ENCODE measurements at places on chromosomes 16 and 17.

- no peak for DNase-seq
Observed at GRCh38 chr16:16050106-16050505, 100.7 kb downstream of the ABCC1 start.

GRCh38 chr17:43707184-43707583 is 45.5 kb upstream of the MEOX1 start:
- DNase-seq, result no peak

DNA sequence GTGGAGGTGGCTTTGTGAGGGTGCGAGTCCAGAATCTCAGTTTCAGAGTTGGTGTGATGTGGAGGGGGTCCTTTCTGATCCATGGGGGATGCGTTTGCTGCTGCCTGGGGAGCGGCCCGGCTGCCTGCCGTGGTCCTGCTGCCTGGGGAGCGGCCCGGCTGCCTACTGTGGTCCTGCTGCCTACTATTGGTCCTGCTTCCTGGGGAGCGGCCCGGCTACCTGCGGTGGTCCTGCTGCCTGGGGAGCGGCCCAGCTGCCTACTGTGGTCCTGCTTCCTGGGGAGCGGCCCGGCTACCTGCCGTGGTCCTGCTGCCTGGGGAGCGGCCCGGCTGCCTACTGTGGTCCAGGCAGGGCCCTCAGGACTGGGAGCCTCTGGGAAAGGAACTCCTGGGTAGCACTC is 61.5 kb upstream of the ZNF750 start:
- DNase-seq, result no peak

DNA sequence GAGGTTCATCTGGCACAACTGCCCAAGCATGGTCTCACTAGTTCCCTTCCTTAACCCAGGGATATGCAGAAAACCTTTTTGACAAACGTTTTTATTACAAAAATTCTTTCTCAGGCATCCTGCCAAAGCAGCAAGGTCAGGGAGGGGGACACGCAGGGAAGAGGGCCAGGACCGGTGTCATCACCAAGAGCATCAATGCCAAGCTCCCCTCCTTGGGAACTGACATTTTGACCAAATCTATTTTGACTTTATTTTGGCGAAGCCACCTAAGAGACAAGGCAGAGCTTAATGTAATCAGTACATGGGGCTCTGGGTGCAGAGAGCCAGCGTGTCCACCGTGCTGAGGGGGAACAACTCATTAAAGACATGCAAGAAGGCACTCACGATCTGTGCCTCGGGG is 265.2 kb downstream of the CBLN1 start:
- no peak for DNase-seq

DNA sequence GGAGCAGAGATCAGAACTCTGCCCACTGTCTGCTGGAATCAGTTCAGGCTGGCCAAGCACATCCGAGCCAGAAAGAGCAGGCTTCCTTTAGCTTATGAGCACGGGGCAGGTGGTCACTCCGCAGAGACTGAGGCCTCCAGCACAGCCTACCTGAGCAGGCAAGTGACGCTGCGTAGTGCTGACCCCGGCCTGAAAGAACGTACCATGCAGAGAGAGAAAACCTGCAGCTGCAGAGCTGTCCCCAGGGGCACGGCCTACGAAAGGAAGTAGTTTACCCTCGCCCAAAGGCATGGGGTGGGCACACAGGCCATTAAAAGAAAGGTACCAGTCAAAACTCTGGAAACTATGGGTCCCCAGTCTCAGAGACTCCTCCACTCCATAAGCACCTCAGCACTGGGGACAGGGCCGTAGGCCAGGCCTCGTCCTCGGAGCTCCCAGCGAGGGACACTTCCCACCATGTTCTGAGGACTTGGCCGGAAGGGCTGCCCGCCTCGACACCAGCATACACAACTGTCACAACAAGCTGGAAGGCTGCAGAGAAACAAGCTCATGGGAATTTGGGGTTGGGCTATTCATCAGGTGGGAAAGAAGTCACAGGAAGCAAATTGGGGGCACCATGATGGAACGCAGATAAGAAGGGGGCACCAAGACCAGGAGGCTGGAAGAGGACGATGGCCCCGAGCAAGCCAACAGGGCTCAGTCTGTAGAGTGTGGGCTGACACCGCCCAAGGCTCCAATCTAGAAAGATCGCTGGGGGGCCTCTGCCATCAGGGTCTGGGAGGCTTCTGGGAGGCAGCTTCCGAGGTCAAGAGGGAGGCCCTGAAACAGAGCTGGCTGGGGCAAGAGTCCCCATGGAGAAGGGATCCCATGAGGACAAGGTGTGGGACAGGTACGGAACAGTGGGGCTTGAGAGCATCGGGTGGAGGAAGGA is 21.2 kb downstream of the MEAK7 start:
- DNase-seq, result no peak

DNA sequence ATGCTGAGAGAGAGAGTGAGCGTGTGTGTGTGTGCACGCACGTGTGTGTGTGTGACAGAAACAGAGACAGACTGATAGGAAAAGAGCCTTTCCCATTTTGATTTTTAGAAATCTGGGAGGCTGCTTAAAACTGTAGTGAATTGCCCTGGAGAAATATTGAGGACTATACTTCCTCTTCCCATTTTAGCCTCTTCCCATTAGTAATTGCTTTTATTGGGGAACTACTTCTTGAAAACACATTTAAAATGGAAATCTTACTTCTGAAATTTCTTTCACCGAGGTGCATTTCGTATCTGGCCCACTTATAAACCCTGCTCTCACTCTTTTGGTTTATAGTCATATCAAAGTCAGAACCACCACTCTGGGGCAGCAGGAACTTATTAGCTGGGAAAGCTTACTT is 47.1 kb downstream of the NUP93 start:
- no peak for DNase-seq

- no peak for DNase-seq
Observed at GRCh38 chr17:16909472-16910246, 62.3 kb downstream of the TNFRSF13B start.

DNA sequence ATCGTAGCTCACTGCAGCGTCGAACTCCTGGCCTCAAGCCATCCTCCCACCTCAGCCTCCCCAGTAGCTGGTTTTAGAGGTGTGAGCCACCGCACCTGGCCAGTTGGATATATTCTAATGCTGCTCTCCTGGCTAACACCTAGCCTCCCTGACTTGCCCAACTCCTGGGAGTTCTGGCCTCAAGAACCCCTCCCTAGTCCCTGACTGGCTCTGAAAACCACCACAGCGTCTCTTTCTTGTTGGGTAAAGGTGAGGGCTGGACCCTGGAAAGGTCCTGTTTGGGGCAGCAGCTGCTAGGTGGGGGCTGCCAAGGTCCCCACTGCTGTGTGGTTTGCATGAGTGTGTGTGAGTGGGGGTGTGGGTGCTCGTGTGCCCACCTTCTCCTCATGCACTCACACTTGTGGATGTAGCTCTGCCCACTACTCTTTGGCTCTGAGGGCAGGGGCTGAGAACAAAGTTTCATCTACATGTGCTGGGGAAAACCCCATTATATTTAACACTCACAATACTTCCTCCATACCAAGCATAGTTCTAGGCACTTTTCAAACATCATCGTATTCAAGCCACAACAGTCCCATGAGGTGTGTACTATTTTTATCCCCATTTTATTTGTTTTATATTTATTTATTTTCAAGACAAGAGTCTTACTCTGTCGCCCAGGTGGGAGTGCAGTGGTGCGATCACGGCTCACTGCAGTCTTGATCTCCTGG is 7.1 kb upstream of the SPNS3 start:
- DNase-seq, result no peak

DNA sequence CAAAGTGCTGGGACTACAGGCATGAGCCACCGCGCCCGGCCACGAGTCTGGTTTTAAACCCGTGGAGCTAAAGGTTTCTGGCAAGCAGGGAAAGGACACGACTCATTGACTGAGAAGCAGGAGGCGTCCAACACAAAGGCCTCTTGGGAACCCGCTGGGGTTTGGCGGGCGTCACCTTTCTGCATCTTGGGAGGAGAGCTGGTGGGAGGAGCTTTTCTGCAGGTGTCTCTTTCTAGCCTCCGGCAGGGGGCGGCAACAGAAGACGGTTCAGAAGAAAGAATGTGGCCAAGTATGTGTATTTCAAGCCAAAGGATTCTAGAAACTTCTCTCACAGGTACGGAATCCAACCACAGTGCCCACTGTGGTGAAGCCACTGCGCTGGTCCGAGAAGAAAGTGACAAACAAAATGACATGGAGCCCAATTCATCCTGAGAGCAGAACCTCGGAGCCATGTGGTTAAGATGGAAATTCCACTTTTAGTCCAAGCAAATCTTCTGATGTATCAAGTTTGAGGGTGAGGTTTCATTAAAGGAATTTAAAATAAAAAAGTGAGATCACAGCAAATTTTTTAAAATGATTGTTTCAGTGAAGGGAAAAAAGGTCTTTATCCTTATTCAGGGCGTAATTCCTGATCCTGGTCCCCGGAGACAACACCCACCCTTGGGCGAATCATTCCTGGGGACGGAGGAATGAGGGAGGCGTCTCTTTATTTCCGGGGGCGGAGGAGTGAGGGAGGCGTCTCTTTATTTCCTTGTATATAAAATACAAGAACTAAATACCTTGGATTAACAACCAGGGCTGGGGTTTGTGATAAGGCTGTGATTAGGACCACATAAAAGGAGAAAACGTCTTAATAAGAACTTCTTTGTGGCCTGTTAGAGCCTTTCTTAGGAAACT is 97.6 kb downstream of the MRM3 start:
- peak; percentile 68 for DNase-seq

DNA sequence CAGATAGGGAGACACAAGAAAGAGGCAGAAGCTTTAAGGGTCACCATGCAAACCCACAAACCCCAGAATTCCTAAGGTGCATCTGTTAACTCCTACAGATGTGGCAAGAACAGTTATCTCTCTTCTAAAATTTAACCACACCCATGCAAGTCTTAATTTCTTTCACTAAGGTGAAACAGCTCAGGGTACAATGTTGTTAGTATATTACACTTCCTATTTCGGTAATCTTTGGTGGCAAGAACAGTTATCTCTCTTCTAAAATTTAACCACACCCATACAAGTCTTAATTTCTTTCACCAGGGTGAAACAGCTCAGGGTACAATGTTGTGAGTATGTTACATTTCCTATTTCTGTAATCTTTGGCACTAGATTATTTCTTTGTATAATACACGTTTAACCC is 6.6 kb downstream of the CCL23 start:
- no peak for DNase-seq

DNA sequence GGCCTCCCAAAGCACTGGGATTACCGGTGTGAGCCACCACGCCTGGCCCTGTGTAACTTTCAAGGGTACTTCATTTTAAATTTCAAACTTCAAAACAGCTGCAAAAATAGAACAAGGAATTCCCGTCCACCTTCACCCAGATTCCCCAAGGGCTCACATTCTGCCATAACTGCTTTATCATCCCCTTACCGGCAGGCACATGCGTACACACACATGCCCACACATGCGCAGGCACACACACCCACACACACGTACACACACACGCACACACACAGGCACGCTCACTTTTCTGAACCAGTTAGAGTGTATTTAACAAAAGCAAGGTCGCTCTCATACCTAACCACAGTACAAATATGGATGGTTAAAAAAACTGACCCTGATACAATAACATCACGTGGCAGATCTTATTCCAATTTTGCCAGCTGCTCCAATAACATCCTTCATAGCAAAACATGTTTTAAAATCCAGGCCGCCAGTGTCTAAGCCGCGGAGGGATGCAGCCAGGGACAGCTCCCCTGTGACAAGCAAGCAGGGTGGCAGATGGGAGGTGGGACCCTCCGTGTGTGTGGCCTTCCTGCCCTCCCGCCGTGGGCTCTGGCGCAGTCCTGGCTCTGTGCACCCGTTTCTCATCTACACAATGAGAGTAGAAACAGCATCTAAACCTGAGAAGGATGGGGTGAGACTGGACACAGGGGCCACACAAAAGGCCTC is 23.1 kb downstream of the PDIA2 start:
- DNase-seq, result no peak

DNA sequence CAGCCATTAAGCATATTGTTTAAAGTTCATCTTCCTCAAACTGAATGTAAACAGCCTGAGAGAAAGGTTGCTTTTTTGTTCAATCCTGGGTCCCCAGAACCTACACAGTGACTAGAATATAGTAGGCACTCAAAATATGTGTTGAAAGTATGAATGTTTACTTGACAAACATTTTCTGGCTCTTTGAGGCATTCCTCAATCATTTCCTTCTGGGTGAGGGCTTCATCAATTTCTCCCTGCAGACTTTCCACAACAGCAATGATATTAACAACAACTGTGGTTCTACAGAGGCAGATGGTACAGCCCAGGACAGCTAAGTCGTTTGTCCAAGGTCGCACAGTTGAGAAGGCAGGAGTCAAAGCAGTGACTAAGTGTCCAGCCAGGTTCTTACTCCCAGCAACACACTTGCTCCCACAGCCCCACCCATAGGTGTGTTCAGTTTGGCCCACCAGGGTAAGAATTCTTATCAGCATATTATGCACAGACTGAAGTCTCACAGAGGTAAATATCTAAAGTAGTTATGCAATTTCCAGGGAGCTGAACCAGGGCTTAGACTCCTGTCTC is 61.1 kb downstream of the HS3ST3B1 start:
- DNase-seq, result no peak

- DNase-seq, result no peak
Observed at GRCh38 chr17:9124554-9124935, 103.2 kb downstream of the NTN1 start.

DNA sequence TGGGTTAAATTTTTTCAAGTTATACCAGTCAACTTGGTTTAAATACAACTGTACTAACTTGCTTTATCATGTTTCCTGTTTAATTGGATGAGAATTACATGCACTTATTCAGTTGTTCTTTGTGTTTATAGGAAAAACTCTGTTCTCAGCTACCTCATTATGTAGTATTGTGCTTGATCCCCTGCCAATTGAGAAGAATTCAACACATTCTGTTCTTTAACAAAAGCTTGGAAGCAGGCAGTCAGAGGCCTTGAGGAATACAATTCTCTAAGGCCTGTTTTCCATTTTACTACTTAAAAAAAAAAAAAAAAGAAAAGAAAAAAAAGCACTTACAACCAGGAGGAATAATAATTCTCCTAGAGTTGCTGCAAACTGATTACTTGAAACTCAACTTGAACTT is 60.6 kb upstream of the CMIP start:
- DNase-seq, result no peak

DNA sequence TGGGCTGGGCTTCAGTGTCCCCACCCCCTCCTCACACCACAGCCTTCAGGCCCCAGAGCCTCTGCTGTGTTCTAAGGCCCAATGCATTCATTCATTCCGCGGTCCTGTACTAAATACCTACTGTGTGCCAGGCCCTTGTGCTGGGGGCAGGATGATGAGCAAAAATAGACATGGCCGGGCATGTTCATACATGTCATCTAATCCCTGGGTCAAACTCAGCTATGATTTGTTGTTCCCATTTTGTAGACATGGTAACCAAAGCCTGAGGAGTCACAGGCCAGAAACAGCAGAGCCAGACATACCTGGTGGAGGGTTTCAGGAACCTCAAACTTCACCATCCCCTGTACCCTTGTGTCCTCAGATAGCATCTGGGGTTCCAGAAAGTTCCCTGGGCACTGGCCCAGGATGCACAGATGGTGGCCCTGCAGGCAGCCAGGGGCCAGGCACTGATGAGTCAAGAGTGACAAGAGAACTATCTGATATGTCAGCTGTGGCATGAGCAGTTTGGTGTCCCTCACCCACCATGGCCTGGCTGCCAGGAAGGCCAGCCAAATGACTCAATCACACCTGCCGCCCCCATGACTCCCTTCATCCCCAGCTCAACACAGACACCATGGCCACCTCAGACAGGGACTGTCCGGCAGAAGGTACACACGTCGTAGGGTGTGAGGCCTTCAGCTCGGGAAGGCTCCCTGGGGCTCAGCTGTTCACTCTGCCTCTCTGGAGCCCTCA is 2.7 kb upstream of the RRAD start:
- DNase-seq, result no peak

- no peak for DNase-seq
Observed at GRCh38 chr17:4551141-4551540, 4.0 kb downstream of the MYBBP1A start.

- DNase-seq, result peak; percentile 10
Observed at GRCh38 chr16:55508941-55509931, at the start of gene LPCAT2. TSS of gene LPCAT2 (plus strand) at chr16:55509072. CDS start at chr16:55509182, 110 bp downstream.
